Left renal cortex interstitium (tissue), 4 donors: ENCODE measurements at places on chromosomes 16 and 17.

- DNase-seq, result no peak
Observed at GRCh38 chr17:75571885-75572215, 15.8 kb upstream of the MYO15B start.

GRCh38 chr16:4392382-4393239 is 21.0 kb downstream of the VASN start:
- DNase-seq, result no peak

GRCh38 chr17:3773511-3773910 is 27.5 kb downstream of the ITGAE start:
- DNase-seq, result no peak

DNA sequence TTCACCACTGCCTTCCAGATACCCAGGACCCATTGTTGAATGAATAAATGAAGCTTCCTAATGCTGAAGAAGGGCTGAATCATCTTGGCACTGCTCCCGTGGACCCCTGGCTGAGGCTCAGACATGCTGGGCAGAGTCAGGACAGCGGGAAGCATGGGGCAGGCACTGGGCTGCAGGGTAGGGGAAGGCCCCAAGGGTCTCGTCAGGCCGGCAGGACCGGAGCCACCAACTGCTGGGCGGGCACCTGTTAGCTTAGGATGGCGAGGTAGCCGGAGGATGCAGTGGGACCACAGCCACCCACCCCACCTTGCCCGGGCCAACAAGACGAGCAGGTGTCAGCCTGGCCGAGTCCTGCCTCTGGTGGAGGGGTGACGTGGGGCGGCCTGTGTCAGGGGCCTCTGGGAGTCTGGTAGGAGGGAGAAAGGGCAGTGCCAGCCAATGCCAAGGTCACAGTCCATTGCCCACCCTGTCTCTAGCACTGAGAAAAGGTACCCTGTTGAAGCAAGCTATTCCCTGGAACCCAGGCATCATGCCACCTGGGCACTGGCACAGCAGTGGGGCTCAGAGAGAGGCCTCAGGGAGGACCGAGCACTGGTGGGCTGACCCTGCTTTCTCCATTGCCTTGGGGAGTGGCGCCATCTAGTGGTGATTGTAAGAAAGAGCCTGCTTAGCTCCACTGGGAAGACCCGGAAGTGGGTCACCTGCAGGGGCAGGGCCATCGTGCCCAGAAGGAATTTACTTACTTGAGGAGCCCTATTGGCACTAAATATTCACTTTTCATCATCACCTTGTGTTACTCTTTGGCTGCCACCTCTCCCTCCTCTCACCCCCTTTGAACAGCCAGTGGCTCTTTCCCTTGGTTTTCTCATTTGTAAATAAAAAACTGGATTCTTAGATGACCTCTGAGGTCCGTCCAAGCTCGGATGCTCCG is 3.0 kb upstream of the DLX3 start:
- no peak for DNase-seq

DNA sequence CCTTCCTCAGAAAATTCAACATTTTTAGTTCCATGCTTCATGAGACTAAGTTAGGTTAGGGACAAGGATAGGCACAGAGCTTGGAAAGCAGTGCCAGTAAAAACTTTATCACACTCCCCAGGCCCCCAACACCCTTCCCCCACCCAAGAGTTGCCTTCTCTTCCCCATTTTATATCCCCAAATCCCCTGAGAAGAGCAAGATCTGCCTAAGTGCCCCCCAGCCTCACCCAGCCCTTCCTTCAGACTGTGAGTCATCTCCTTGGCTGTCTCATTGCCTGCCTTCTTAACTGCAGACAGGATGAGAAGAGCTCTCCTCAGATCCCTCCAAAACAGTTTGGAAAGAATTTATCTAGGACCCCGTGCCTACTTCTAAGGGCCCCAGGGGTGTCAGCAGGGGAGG is 55.8 kb downstream of the NEUROD2 start:
- no peak for DNase-seq

GRCh38 chr16:12257926-12258561 is 281.5 kb downstream of the SNX29 start:
- DNase-seq, result no peak

DNA sequence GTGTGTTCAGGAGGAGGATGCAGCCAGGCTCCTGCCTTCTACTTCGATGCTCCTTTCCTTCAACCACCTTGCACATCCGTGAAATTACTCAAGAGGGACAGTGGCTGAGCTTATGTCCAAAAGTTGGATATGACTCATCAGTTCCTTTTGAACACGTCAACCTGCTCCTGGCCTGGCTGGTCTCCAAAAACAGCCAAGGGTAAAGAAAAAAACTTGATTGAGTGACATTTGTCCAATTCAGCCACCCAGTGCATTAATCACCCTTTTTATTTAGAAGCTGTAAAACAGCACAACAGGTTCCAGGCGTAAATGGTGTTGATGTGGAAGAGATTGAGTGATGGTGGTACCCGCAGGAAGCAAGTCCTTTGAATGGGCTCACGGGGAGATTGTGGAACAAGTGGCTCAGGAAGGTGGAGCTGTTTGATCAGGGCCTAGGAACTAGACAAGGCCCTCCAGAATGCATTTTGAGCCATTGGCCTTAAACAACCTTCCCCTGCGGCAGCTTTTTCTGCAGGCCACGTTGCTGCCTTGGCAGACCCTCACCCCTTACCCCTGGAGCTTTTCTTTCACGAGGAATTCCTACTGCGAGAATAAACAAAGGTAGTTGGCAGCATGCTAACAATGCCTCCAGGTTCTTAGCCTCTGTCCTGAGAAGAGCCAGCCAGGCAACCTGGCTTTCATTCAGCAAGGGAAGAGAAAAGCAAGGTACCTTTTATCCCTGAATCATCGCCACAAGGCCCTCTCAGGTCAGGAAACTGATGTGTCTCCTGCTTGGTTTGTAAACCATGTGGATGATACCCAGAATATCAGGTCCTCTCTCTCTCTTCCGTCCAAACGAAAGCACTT is 173.3 kb upstream of the CACNG5 start:
- no peak for DNase-seq

- peak; percentile 48 for DNase-seq
Observed at GRCh38 chr16:28264656-28265055, 27.7 kb upstream of the SBK1 start.
